ENCODE measurements at places on chromosomes 11 and 22.
A peak's percentile ranks its signal among the peaks of the same experiment; 100 is the strongest.

GRCh38 chr11:95337175-95337957, 106.4 kb upstream of the SESN3 start:
- peak; percentile 85 for DNase-seq

DNA sequence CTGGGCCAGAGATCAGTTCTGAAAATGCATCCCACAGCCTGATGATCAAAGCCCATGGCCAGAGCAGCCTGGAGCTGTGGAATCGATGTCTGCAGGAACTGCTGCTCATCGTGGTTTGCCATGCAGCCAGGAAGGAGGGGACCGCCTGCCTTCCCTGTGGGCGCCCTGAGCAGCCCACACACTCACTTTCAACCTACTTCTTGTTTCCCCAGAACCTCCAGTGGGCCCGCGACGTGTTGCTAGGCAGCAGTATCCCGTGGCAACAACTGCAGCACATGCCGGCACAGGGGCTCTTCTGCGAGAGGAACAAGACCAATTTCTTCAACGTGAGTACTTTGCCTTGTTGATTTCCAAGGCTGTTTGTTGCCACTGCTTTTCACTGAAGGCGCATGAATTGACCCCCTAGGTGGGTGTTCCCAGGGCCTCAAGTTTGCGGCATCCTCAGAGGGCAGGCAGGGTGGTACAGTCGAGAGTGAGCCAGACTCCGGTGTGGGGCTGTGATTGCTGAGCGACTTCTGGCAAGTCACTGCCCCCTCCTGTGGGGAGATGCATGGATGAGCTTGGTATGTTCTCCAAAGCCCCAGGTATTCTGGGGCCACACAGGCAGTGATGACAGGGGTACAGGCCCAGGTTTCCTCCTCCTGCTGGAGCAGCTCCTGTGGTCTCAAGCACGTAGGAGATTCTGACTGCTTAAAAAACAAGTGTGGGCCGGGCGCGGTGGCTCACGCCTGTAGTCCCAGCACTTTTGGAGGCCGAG, 47.0 kb upstream of the SUSD2 start:
- no peak for DNase-seq

DNA sequence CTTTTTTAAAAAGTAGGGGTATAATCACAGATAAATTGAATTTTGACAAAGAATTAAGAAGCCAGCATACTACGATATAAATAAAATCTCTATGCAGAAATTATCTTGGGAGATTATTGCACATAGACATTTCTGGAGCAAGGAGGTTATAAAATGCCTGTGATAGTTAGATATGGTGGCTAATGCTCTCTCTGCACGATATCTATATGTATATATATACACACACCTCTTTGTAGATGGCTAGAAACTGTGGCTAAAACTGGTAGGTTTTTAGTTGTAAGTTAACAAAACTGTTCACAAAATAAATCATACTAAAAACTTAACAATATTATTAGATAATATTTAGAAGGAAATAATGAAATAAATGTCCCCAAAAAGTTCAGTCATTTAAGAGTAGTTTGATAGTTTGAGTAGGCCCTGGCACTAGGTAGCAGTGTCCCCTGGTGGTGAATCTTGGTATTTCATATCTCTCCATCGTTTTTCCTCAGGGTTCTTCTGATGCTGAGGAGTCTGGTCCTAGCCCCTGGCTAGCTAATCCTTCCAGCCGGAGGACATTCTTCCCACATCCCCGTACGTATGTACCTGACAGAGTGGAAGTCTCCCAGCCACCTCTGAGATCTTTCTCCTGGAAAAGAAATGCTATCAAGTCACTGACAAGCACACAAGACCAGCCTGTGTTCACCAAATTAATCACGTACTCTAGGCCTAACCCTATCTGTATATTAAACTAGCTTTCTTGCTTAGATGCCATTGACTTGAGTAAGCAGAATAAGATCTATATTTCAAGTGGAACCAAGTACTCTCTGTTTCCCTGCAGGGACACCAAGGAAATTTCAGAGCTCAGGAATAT, 32.2 kb downstream of the ART5 start:
- DNase-seq: no peak

- no peak for DNase-seq
These were observed 658 bp downstream of the ACY3 start for GRCh38 chr11:67649634-67650510.

DNA sequence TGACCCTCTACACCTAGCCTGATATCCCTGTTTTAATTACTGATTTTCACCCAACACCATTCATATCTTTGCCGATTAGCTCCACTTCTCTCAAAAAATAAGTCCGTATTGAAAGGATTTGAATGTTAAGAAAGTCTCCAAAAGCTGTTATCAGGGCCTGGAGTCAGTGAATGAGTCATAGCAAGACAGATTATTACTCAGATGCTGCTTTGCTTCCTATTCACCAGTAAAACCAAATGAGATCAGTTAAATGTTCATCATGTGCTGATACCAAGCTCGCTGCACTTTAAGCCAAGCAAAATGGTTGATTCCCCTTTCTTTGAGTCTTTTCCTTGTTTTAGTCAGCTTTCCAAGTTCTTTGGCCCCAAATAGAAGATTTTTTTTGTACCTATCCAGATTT, 228.4 kb downstream of the FAT3 start:
- no peak for DNase-seq

DNA sequence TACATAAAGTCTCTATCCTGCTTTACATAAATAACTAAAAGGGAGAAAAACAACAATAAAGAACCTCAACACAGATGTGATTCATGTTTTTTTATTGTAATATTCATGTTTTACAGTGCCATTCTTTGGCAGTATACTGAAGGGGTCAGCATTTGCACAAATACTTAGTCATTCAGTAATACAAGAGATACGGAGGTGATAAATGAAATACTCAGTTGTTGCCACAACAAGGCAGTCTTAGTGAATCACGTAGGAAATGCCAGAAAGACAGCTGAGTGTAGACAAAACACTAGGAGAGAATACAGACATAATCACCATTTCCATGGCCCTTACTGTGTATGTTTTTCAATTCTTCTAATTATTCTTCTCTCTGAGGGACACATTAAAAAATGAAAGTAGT, 910.4 kb downstream of the METTL15 start:
- DNase-seq: no peak

GRCh38 chr11:35992548-35992947, 48.7 kb downstream of the LDLRAD3 start:
- no peak for DNase-seq

DNA sequence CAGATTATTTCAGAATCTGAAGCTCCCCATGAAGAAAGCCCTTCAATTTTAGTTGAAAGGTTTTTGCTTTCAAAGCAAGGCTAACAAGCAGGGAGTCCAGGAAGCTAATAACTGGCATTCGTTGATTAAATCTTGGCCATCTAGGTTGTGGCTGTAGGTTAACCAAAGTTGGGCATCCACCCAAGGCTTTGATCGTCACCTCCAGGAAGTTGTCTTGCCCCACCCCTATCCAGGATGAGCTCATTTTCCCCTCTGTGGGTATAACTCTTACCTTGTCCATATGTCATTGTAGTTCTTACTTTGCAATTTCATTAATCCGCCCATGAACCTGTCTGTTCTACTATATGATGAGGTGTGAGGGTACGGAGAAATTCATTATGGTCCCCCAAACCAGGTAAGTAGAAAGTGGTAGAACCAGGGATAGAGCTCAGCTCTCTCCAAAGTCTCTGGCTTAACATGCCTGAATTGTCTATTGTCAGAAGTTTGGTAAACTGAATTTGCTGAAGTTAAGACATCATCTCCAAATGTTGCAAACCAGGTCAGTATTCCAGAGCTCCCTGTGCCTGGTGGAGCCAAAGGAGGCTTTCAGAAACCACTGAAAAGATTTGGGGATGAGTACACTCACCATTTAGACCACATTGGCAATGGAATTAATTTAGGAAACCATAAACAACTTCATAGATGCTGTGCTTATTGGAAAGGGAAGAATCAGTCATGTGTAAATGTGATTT, 97.1 kb downstream of the CD44 start:
- no peak for DNase-seq

DNA sequence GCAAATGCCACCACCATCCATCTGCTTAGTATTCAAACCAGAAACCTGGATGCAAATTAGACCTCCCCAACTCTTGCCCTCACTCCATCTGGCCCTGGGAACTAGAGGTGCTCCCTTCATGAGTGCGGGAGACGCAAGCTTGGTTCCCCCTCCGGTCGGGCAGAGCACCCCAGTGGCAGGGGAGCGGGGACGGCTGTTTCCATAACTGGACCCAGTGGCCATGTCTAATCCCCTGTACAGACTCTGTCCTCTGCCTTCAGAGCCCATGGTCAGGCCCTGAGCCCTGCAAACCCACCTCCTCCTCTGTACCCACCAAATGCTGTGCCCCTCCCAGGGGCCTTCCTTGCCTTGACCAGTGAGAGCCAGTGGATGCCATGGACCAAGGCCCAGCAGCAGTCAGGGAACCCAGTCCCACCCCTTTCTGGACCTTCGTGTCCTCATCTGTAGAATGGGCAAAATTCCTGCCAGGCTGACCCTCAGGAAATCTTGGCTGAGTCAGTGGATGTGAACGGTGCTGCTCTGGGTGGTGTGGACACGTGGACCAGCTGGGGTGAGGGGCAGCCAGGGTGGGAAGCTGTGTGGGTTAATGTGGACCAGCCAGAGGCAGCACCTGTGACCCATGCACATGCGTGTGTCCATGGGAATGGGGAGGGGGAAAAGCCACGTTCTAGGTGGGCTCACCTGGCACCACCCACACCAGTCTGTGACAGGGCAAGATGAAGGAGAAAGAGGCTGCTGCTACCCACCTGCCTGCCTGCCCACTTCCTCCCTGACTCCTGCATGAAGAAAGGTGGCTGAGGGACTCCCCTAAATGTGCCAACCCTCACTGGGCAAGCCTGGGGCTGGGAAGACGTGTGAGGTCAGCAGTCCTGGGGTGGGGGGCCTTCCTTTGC, 72.8 kb downstream of the LRRC32 start:
- no peak for DNase-seq

DNA sequence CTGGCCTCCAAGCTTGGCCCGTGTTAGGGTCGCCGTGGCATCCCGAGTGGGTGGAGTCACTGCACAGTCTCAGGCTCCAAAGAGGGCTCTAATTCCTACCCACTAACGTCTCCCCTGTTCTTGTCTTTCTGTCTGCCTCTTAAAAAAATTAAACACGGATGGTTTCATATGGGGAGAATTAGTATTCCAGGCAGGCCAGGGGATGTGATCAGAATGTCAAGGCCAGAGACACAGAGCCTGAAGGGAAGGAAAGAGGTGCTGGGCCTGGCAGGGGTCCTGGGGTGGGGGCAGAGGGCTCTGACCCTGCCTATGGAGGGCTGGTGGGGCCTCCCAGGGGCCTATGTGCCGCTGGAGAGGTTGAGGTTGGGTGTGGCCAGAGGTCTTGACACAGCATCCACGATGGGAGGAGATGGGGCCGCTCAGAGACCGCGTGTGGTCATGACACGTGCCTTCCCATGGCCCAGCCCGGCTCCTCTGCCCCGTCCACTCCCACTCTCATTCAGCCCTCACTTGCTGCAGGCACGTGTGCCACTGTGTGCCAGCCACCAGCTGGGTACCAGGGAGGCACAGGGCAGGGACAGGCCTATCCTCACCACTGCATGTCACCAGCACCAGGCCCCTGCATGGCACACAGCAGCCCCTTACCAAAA, 56.5 kb downstream of the FLRT1 start:
- DNase-seq: no peak

GRCh38 chr11:59178402-59178801, 6.5 kb downstream of the DTX4 start:
- DNase-seq: no peak

DNA sequence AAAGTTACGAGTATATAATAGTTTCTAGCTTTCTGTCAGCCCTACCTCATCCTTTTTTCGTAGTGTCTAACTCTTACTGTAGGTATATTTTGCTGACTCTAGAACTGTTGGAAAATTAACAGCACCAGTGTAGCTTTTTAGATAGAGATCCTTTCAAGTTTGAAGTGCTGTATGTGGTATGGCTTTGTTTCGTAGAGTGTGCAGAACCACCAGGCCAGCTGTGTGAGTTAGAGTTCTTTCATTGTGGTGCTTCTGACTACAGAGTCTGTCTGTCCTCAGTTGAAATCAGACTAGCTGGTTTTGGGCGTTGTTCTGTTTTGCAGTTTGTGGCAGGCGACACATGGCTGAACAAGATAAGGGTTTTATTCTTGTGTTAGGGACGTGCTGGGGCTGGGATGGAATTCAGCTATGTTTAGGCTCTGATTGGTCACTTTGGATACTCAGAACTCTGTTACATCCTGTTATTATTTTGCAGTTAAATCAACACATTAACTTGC, 3.2 kb downstream of the ARHGEF12 start:
- DNase-seq: peak; percentile 15

DNA sequence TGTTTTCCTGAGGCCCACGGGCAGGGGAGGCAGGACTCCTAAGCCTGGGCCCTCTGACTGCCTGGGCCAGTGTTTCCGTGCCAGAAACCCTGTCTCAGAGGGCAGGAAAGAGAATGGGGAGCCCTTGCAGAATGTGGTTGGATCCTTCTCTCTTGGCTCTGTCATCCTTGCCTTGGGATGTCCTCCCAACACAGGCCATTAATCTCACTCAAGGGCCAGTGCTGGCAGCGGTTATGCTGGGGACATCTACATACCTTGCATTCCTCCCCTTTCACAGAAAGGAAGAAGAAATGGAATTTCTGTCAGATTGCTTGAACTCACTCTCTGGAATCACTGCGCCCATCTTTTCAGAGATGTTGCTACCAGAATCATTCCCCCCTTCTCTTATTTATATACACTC, 296.9 kb downstream of the KIRREL3 start:
- DNase-seq: no peak

GRCh38 chr11:91158891-91159537, 936.2 kb upstream of the CHORDC1 start:
- DNase-seq: no peak

GRCh38 chr11:13667795-13668101, 720 bp upstream of the FAR1 start:
- no peak for DNase-seq

GRCh38 chr11:14914536-14914935, 22.5 kb upstream of the CYP2R1 start:
- no peak for DNase-seq

GRCh38 chr11:116703421-116703820, 69.4 kb downstream of the BUD13 start:
- DNase-seq: peak; percentile 82

- no peak for DNase-seq
These were observed 7.6 kb downstream of the PISD start for GRCh38 chr22:31654408-31654807.

GRCh38 chr11:60910711-60911380, 3.1 kb upstream of the TMEM109 start:
- DNase-seq: no peak

- no peak for DNase-seq
These were observed 20.4 kb upstream of the SCUBE1 start for GRCh38 chr22:43363315-43364168.

DNA sequence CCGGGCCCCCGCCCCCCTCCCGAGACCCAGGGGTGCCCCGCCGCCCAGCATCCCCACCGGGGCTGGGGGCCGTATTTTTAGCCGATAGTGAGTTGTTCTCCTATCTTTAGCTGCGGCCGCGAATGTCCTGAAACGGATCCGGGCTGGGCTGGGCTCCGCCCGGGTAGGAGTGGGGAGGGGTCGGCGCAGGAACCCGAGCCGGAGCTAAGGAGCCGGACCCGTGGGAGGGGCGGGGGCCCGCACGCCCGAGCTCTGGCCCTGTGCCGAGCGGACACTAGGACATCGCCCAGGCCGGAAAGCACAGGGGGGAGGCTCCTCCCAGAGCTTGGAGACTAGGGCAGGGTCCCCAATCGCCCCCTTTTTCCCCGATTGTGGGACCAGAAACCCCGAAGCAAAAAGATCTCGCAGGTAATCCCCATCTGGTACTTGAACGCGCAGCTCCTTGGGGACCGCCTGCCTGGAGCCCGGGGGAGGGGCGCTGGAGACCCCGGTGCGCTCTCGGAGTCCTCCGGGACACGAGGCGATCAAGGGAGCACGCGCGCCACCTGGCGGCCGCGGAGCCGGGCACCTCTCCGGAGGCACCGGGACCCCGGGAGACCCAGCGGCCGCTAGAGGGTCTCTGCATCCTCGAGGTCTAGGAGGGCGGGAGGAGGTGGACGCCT, 669 bp downstream of the CDC42EP2 start:
- peak; percentile 66 for DNase-seq
